ENCODE measurements at places on chromosomes 7 and 10.
A peak's percentile ranks its signal among the peaks of the same experiment; 100 is the strongest.

DNA sequence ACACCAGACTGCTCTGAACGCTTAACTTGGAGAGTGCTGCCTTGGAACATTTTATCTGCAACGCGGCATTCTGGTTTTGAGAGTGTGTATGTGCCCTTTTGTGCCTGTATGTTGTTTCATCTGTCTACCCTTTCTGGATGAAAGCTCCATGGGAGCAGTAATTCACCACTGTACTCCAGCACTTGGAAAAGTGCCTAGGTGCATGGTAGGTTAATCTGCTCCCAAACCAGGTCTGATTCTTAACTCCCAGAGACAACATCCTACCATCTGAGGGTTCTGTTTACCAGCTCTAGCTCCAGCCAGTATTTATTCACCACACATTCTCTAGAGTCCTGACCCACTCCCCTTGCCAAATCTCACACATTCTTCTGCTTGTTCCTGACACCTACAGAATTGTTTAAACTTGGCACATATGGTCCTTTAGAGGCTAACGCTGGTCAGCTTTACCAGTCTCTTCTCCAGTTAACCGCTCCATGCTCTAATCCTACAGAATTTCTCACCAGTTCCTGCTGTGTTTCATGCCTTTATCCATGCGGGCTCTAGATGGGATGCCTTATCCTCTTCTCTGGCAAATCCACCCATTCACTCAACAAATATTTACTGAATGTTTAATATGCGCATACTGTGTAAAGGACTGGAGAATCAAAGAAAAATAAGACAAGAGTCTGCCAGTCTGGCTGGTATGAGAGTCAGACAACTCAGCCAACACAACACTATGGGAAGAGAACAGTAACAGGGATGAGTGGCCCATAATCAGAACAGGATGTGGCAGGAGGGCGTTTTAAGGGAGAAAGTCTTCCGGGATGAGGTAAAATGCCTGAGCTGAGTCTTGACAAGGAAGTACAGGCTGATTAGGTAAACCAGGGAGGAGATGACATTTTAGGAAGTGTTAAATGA, 46.3 kb downstream of the MTPN start:
- DNase-seq: peak; percentile 18

- DNase-seq: peak; percentile 34
Observed at GRCh38 chr10:50653142-50653541, 29.4 kb upstream of the SGMS1 start.

- DNase-seq: no peak
Observed at GRCh38 chr7:3274131-3274530, 26.9 kb upstream of the SDK1 start.

GRCh38 chr7:83514977-83515376, 134.0 kb downstream of the SEMA3E start:
- DNase-seq: no peak

- DNase-seq: no peak
Observed at GRCh38 chr10:53597835-53598251, 825.3 kb upstream of the MBL2 start.

DNA sequence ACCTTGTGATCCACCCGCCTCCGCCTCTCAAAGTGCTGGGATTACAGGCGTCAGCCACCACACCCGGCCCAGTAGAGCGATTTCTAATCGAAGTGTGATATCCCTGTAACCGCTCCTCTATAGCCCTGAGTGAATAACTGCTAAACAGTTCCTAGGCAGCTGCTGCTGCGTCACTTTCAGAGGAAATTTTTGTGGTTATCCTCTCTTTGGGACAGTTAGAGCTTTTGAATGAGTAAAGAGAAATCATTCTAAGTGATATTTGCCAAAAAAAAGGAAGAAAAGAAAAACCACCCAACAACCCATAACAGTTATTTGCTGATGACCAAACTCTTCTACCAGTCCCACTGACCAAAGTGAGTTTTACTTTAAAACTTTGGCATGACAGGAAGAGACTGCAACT, 59.9 kb downstream of the MKX start:
- DNase-seq: no peak

DNA sequence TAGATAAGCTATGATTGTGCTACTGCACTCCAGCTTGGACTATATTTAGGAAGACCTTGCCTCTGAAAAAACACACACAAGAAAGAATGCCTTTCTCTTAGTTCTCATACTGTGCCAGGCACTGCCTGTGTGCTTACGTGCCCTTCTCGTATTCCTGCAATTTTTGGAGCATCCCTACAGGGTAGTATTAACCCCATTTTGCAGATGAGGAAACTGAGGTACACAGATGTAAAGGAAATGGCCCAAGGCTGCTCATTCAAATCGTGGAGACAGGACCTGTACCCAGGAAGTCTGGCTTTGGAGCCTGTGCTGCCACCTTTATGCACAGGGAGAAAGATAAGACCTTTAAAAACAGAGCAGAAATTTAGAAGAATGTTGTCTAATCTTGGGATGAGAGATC, 16.7 kb downstream of the AGAP3 start:
- no peak for DNase-seq

DNA sequence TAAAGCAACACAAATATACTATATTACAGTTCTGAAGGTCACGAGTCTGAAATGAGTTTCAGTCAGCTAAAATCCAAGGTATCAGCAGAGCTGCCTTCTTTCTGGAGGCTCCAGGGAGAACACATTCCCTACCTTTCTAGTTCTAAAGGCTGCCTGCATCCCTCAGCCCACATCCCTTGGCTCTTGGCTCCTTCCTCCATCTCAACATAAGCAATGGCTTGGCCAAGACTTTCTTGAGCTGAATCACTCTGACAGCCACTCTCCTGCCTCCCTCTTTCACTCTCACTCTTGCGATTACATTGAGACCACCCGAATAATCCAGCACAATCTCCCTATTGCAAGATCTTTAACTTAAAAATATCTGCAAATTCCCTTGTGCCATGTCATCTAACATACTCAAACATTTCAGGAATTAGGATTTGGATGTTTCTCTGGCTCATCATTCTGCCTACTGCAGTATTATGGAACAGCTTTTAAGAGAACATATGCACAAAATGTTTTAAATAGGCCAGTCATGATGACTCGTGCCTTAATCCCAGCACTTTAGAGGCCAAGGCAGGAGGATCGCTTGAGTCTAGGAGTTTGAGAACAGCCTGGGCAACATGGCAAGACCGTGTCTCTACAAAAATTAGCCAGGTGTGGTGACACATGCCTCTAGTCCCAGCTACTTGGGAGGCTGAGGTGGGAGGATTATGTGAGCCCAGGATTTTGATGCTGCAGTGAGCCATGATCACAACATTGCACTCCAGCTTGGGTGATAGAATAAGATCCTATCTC, 144.2 kb upstream of the VSTM2A start:
- DNase-seq: no peak

- DNase-seq: no peak
Observed at GRCh38 chr7:491292-491957, 28.2 kb downstream of the PDGFA start.

- no peak for DNase-seq
Observed at GRCh38 chr10:119285495-119286267, 78.3 kb downstream of the GRK5 start.

DNA sequence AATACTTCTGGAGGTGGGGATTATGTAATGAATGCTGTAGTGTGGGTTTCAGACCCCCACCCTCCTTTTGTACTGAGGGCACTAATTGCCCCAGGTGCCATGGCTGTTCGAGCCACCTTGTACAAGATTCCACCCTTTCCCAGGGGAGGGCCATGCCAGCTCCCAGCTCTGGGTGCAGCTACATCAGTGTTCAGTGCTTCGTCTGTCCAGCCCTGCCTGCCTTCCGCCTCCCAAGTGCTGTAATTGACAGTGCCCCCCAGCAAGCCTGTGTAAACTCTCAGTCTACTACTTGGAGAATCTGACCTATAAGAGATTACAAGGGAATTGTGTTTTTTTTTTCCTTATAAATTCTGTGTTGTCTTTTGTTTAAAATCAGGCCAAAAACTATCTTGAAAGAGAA, 33.0 kb downstream of the GTF2I start:
- DNase-seq: no peak

GRCh38 chr10:119805702-119806230, 66.9 kb downstream of the MCMBP start:
- no peak for DNase-seq

- no peak for DNase-seq
Observed at GRCh38 chr7:154484406-154484805, 432.2 kb downstream of the DPP6 start.

GRCh38 chr7:113113912-113114311, 4.4 kb downstream of the SMIM30 start:
- DNase-seq: no peak

GRCh38 chr7:37405603-37406122, 43.0 kb downstream of the ELMO1 start:
- no peak for DNase-seq

GRCh38 chr7:134730411-134730829, 49.0 kb upstream of the CALD1 start:
- no peak for DNase-seq

- no peak for DNase-seq
Observed at GRCh38 chr10:105148456-105148855, 507.4 kb downstream of the SORCS3 start.

DNA sequence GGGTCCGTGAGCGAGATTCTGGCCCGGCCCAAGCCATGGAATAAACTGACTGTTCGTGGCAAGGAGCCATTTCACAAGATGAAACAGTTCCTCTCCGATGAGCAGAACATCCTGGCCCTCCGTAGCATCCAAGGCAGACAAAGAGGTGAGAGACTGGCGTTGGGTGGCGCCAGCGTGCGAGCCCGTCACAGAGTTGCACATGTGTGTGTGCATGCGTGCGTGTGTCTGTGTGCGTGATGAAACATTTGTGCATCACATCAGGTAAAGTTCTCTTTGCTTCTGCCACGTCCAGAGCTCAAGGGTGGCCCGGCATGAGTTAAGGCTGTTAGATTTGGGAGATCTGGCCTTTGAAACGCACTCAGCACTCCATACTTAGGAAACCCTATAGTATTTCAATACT, 89.5 kb upstream of the SH2B2 start:
- DNase-seq: no peak

DNA sequence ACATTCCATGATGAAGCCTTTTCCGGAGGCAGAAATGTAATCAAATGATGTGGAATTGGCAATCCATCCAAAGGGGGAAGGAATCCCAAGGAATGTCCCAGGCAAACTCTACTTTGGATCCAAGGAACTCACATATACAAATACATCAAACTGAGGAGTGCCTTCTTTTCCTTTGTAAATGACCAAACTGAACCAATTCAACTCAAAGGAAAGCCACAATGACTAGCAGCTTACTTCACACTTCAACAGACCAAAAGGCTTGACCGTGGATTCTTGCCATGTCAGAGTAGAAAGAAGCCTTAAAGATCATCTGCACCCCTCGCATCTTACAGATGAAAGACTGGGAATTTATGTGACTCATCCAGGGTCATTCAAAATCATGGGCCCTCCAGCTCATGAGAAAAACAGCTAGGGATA, 79.7 kb upstream of the MACROH2A2 start:
- DNase-seq: peak; percentile 50

DNA sequence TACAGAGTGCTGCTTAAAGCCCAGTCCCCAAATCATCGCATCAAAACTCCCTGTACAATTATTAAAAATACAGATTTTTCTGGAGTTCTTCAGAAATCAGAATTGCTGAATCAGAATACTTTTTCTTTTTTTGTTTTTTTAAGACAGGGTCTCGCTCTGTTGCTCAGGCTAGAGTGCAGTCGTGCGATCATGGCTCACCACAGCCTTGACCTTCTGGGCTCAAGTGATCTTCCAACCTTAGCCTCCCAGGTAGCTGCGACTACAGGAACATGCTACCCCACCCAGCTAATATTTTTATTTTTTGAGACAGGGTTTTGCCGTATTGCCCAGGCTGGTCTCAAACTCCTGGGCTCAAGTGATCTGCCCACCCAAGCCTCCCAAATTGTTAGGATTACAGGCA, 3.9 kb downstream of the BBIP1 start:
- no peak for DNase-seq

DNA sequence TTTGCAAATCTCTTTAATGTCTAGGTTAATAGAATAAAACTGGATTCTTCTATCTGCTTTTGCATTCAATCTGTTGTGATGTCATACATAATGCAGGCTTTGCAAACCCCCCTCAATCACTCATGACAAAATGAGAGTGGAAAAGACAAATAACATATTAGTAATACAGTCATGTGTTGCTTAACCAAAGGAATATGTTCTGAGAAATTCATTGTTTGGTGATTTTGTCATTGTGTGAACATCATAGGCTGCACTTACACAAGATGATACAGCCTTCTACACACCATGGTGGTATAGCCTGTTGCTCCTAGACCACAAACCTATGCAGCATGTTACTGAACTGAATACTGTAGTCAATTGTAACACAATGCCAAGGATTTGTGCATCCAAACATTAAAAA, 87.3 kb upstream of the SEC61G start:
- no peak for DNase-seq

GRCh38 chr10:79608505-79609375, 2.0 kb upstream of the SFTPA1 start:
- DNase-seq: peak; percentile 27

GRCh38 chr7:156473476-156474240, 166.9 kb upstream of the RNF32 start:
- peak; percentile 49 for DNase-seq

DNA sequence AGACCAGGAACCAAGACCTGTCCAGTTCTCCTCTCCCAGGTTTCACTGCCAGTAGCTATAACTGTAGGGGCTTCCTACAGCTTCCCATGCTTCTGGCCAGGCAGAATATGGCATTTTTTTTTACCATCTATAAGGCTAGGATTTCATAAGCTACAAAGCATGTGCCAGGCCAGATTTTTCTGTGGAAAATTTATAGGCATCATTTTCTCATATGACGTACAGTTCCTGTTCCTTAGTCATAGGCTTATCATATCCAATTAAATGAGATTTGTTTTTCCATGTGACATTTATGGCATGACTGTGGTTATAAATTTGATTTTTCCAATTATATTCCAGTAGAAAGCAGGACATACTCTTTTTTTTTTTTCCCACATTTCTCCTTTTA, 208.6 kb upstream of the NPY start:
- DNase-seq: no peak

DNA sequence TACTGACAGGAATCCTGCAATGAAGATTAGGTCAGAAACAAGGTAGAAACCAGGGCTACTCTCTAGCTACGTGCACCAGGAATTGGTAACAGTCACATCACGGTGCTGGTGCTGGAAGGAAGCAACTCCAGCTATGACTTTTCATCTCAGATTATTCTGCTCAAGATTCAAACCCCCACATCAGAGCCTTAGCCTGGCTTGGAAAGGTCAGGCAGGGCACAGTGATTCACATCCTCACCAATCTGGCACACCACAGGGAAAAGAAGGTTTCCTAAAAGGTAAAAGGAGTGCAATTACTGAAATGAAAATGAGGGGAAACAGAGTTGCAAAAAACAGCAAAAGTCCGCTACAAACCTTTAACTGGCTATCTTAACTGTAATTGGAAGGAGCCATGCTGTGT, 240.2 kb upstream of the NPSR1 start:
- no peak for DNase-seq

DNA sequence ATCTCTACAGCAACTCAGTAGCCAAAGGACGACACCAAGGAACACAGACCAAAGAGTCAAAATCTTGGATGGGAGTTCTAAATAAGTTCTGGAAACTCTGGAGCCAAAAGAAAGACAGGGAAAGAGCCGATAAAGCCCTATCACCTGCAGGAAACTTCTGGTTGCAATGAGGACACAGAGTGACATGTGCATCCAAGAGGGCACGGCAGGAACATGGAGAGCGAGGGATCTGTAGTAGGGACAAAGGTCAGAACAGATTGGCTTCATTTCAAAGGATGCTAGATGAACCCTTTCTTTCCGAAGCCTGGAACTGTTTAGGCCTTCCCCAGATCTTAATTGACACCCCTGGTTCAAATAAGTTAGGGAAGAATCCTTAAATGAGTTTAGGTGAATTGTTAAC, 39.5 kb downstream of the CACNA2D1 start:
- no peak for DNase-seq
